Omental fat pad (tissue), 4 donors: ENCODE measurements at places on chromosomes 6 and 20. TPM values are rescaled to one million over a fixed set of nuclear protein-coding genes. Genes with fewer than 3 reads are reported as not detected.

The SASH1 gene
- total RNA-seq, result 151 TPM

The CGA gene
- not detected for total RNA-seq

The DBNDD2 gene
- 33.8 TPM for total RNA-seq

The TCF21 gene
- 5.8 TPM for total RNA-seq

The DNAH8 gene
- total RNA-seq, result not detected
